ENCODE measurements at places on chromosomes 4 and X.

DNA sequence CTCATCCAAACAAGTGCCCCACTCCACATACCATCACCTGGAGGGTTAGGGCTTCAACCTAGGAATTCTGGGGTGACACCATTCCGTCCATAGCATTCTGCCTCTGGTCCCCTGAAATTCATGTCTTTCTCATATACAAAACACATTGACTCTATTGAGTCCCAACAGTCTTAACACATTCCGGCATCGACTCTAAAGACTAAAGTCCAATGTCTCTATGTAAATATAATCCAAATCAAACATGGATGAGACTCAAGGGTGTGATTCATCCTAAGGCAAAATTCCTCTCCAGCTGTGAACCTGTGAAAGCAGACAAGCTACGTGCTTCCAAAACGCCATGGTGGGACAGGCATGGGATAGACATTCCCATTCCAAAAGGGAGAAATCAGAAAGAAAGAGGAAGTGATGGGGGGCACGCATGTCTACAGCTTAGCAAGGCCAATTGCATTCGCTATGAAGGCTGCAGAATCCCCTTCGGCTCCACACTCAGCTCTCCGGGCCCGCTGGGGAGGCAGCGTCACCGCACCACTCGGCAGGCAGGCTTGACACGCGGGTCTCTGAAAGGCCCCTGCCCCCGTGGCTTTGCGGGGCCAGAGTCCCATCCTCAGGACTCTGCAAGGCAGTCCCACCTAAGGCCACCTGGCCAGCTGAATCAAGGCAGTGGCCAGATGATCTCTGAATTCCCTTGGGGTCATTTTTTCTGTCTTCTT lies 53.2 kb downstream of the ADRA2C start:
- no peak for DNase-seq

DNA sequence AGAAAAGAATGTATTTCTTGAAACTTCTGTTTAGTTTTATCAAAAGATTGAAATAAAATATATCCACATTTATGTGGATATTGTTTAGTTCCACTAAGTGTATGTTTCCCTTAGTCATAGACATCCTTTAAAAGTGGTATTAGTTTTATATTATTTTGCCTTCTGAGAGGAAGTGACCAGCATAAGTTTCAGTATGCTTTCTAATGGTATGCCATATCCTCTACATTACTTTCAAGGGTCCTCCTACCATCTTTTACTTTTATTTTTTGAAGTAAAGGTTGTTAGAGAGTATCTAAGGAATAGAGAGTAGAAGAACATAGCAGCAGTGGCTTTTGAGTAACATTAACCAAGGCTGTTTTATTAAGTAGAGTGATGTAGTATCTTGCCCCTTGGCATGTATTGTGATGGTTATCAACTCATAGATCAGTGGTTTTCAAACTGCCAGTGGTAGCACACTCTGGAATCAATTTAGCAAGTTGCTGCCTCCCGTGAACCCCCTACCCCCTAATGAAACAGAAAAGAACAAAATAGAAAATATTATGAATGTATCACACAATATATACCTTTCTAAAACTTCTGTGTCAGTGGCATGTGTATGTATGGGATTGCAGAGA lies 44.8 kb downstream of the RBPJ start:
- no peak for DNase-seq

GRCh38 chrX:69062493-69062892 lies 102.8 kb downstream of the PJA1 start:
- DNase-seq: no peak

DNA sequence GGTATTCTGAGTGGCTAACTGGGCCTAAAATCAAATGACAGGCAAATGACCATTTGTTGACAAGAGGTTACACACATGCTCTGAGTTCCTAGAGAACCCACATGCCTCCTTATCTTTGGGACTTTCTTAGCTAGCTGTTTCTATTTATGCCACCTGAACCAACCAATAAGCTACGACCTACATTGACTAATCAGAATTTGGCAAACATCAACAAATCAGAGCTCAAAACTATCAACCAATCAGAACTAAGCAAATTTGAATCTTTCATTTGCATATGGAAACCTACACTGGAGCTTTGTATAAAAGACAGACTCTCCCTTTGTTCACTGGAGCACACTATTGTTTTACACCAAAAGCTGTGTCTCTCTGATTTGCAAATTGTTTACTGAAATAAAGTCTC lies 192.0 kb downstream of the CXXC4 start:
- no peak for DNase-seq

DNA sequence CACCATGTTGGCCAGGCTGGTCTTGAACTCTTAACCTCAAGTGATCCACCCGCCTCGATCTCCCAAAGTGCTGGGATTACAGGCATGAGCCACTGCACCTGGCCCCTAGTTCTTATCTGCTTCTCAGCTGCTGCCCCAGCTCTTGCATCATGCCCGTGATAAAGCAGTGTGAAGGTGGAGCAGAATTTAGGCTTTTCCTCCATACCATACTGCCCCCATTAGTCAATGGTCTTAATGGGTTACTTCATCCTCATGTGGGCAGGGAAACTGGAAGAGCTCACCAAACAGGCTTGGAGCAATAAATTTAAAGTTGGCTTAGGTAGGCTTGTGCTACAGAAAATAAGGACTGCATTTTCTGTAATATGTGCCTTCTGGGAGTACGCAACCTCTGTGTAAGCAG lies 636.9 kb upstream of the BOD1L1 start:
- no peak for DNase-seq

- peak; percentile 86 for DNase-seq
Observed at GRCh38 chr4:139734875-139735380, 69.3 kb downstream of the MGST2 start.

- DNase-seq: no peak
Observed at GRCh38 chrX:101430457-101431078, 22.5 kb downstream of the HNRNPH2 start.

- no peak for DNase-seq
Observed at GRCh38 chrX:85140964-85141363, 102.6 kb downstream of the SATL1 start.

DNA sequence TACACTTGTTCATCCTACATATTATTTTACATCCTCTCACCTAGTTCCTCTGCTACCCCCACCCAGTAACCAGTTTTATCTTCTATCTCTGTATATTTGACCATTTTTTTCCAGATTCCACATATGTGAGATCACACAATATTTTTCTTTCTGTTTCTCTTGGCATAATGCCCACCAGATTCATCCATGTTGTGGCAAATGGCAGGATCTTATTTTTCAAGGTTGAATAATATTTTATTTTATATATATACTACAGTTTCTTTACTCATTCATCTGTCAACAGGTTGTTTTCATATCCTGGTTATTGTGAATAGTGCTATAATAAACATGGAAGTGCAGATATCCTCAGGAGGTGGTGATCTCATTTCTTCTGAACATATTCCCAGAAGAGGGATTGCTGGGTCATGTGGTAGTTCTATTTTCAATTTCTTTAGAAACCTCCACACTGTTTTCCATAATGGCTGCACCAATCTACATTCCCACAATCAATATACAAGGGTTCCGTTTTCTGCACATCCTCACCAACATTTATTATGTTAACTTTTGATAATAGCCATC lies 48.2 kb downstream of the THAP9 start:
- no peak for DNase-seq

DNA sequence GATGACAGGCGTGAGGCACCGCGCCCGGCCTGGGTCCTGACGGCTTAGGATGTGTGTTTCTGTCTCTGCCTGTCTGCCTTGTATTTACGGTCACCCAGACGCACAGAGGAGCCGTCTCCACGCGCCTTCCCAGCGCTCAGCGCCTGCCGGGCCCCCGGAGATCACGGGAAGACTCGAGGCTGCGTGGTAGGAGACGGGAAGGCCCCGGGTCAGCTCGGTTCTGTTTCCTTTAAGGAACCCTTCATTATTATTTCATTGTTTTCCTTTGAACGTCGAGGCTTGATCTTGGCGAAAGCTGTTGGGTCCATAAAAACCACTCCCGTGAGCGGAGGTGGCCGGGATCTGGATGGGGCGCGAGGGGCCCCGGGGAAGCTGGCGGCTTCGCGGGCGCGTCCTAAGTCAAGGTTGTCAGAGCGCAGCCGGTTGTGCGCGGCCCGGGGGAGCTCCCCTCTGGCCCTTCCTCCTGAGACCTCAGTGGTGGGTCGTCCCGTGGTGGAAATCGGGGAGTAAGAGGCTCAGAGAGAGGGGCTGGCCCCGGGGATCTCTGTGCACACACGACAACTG lies 1.3 kb downstream of the SHOX start:
- no peak for DNase-seq

DNA sequence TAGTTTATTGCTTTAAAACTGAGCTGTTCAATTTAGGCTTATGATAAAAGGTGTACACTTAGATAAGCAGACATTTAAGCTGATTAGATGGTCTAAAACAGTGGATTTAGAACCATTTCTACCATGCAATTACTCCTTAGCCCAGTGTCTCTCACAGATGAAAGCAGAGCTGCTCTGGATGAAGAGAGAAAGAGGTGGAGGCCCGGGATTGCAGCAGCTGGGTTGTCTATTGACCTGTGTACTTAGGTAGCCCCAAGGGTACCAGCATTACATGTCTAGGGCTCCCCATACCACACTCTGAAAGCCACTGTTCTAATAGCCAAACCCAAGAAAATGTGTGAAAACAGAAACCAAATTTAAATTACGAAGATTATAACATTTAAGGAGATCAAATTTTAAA lies 86.0 kb upstream of the GIMD1 start:
- no peak for DNase-seq

GRCh38 chr4:151649479-151649878 lies 111.3 kb downstream of the GATB start:
- no peak for DNase-seq

DNA sequence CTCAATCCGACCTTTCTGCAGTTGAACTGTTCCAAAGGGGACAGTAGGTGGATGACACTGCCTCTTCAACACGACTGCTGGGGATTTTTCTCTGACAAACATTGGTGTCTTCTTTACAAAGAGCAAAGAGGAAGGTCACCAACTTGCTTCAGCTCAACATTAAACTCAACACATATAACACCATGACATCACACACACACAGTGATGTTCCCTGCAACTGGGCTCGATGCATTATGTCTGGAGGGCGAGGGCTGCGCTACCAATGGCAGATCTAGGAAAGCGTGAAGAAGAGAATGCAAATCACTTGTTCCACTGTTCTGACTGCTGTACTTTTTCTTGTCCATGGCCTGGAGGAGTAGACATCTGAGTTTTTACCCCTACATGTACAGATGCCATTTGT lies 385.9 kb downstream of the UNC5C start:
- DNase-seq: no peak

GRCh38 chr4:95531141-95531540 lies 17.6 kb downstream of the UNC5C start:
- DNase-seq: no peak

GRCh38 chr4:100809506-100809905 lies 291.7 kb upstream of the EMCN start:
- DNase-seq: no peak

- DNase-seq: no peak
Observed at GRCh38 chr4:37858872-37859271, 32.0 kb upstream of the TBC1D1 start.

GRCh38 chr4:3329887-3330286 lies 37.1 kb downstream of the RGS12 start:
- DNase-seq: no peak

Measured in GM13977 (cell line).